ENCODE measurements at places on chromosomes 7 and 10. TPM values are rescaled to one million over a fixed set of nuclear protein-coding genes. Genes with fewer than 3 reads are reported as not detected.

DNA sequence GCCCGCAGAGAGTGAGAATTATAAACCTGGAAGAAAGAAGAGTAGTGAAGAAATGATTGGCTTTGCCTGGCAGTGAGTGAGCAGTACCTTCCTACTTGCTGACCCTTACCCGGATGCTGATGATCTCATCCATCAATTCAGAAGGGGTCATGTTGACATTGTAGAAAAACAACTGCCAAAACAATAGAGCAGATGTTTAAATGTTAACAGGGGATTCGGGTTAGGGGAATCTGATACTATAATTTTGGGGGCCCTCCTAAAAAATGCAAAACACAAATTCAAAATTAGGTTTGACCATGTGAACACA is 78.1 kb downstream of the MYOF start:
- peaks cover 7% of the 10 kb centered on the region for H3K27me3 ChIP-seq
- DNase-seq: no peak
- H3K27ac ChIP-seq: no peak overlapping the region
- no peak overlapping the region for H3K4me3 ChIP-seq
- no peaks in the 10 kb centered on the region for H3K36me3 ChIP-seq
- H3K4me1 ChIP-seq: no peaks in the 10 kb centered on the region

- no peak overlapping the region for H3K27ac ChIP-seq
- no peak for DNase-seq
- H3K36me3 ChIP-seq: no peaks in the 10 kb centered on the region
- H3K27me3 ChIP-seq: peaks cover 9% of the 10 kb centered on the region
- H3K4me1 ChIP-seq: no peaks in the 10 kb centered on the region
Observed at GRCh38 chr7:24436131-24436920, 136.9 kb upstream of the PALS2 start.

DNA sequence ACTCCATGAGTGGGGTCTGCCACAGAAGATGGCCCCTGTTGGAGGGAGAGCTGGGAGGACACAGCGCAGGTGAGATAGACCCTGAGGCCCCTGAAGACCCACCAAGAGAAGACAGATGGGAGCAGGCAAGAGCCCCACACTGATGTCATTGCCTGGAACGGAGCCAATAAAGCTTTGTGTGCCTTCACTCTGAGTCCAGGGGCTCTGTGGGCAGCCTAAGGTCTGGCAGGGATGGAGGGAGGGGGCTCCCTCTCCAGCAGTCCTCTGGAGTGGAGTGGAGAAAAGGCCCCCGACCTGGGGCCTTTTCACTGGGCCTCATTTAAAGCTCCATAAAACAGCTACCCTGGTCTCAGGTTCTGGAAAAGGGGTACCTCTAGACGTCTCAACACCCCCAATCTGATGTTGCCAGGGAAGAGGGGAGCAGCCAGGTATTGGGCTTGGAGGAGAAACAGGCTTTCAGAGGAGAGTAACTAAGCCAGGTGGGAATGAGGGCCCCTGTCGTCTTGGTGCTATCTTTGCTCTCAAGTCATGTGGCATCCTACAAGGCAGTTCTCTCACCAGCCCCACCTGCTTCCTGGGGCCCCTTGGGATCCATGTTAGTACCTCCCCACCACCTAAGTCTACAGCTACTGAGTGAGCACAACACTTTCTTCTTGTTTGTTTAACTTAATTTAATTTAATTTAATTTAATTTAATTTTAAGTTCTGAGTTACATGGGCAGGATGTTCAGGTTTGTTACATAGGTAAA is 1.4 kb downstream of the C10orf62 start:
- no peak overlapping the region for H3K27ac ChIP-seq
- H3K36me3 ChIP-seq: no peaks in the 10 kb centered on the region
- no peaks in the 10 kb centered on the region for H3K4me1 ChIP-seq
- no peak overlapping the region for H3K4me3 ChIP-seq
- no peaks in the 10 kb centered on the region for H3K27me3 ChIP-seq
- DNase-seq: no peak

DNA sequence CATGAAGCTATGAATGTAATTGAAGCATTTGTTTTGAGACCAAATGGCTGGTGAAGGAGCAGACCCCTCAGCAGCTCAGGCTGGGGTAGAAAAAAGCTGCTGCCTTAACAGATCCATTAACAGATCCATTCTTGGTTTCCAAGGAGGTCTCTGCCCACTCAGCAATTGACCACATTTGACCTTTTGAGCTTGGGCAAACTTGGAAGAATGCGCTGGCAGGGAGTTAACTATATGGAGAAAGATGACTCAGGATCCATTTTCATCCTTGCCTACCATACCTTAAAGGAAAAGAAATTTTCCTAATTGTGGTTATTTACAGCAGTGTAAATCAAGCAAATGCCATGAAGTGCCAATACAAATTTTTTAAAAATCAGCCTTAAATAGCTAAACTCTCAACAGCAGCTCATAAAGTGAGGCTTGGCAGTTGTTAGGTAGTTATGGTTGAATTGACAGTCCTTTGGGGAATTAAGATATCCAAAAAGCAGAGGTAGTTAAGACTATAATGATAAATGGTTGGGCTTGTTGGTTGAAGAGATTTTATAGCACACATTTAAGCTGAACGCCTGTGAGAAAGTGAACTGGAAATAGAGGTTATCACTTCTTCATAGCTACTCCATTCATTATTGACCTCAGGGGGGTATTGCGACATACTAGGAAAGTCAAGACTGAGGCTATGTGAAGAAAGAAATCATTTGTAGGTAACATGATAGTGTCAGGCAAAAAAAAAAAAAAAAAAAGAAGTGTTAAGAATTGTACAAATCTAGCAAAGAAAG is 83.9 kb downstream of the MKX start:
- DNase-seq: no peak
- H3K36me3 ChIP-seq: no peaks in the 10 kb centered on the region
- H3K27me3 ChIP-seq: peaks cover 14% of the 10 kb centered on the region
- H3K27ac ChIP-seq: no peak overlapping the region
- no peaks in the 10 kb centered on the region for H3K4me1 ChIP-seq
- no peak overlapping the region for H3K4me3 ChIP-seq

DNA sequence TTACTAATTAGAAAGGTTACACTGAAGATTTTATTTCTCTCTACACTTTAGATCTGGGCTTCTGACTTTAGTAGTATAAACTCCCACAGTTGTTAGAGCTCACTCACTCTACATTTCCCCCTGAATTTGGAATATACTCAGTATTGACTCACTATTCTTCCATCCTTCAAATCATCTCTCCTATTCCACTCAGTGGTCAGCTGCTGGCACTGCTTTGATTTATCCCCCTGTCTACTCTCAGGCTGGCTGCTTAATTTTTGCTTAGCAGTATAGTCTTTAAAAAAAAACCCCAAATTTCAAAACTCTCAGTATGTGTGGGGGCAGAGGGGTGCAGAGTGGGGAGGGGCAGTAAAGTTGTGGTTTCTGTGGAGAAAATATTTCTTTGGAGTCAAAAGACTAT is 68.9 kb downstream of the CDK6 start:
- H3K4me3 ChIP-seq: no peak overlapping the region
- DNase-seq: no peak
- no peak overlapping the region for H3K27ac ChIP-seq
- H3K4me1 ChIP-seq: peaks cover 4% of the 10 kb centered on the region

DNA sequence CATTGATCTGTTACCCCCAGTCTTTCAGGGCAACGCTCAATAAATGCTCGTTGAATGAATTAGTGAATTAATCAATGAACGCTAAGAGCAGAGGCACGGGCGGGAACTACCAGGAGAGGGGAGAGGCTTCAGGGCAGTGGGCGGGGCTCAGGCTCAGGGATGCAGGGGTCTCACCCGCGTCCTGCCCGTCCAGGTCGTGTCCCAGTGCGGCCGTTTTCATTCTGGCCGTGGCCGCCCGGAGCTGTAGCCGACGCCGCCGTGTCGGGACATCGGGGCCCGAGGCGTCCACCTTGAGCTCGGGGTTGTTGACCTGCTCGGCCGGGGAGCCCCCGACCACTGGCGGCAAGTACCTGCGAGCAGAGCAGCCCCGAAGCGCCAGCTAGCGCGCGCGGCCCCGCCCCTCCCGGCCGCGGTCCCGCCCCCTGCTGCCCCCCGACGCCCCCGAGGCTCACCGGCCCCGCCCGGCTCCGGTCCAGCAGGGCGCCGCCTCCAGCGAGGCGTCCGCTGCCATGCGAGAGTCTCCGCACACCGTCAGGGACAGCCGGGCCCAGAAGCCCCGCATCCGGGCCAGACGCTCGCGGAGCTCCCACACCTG is 2.8 kb upstream of the GAL3ST4 start:
- H3K4me1 ChIP-seq: peaks cover 39% of the 10 kb centered on the region
- no peaks in the 10 kb centered on the region for H3K27me3 ChIP-seq
- H3K27ac ChIP-seq: no peak overlapping the region
- no peaks in the 10 kb centered on the region for H3K36me3 ChIP-seq

- peaks cover 5% of the 10 kb centered on the region for H3K27me3 ChIP-seq
- H3K4me1 ChIP-seq: no peaks in the 10 kb centered on the region
- no peak overlapping the region for H3K4me3 ChIP-seq
- no peaks in the 10 kb centered on the region for H3K36me3 ChIP-seq
- H3K27ac ChIP-seq: no peak overlapping the region
Observed at GRCh38 chr7:42217053-42217452, 20.0 kb downstream of the GLI3 start.

GRCh38 chr7:137694405-137694804 is 152.4 kb downstream of the DGKI start:
- H3K36me3 ChIP-seq: no peaks in the 10 kb centered on the region
- no peak for DNase-seq
- no peak overlapping the region for H3K27ac ChIP-seq
- H3K4me3 ChIP-seq: no peak overlapping the region

- no peaks in the 10 kb centered on the region for H3K36me3 ChIP-seq
- no peak overlapping the region for H3K27ac ChIP-seq
- H3K4me3 ChIP-seq: no peak overlapping the region
Observed at GRCh38 chr10:119388849-119389345, 153.6 kb downstream of the RGS10 start.

DNA sequence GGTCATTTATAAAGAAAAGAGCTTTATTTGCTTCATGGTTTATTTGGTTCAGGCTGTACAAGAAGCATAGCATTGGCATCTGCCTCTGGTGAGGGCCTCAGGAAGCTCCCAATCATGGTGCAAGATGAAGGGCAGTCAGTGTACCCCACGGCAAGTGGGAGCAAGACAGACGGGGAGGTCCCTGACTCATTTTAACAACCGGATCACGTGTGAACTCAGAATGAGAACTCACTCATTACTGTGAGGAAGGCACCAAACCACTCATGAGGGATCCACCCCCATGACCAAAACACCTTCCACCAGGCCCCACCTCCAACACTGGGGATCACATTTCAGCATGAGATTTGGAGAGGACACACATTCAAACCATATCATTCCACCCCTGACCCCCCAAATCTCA is 15.7 kb upstream of the CRYGN start:
- H3K36me3 ChIP-seq: no peaks in the 10 kb centered on the region
- no peak for DNase-seq
- H3K4me1 ChIP-seq: no peaks in the 10 kb centered on the region
- H3K27me3 ChIP-seq: peaks cover 71% of the 10 kb centered on the region
- no peak overlapping the region for H3K4me3 ChIP-seq
- H3K27ac ChIP-seq: no peak overlapping the region

DNA sequence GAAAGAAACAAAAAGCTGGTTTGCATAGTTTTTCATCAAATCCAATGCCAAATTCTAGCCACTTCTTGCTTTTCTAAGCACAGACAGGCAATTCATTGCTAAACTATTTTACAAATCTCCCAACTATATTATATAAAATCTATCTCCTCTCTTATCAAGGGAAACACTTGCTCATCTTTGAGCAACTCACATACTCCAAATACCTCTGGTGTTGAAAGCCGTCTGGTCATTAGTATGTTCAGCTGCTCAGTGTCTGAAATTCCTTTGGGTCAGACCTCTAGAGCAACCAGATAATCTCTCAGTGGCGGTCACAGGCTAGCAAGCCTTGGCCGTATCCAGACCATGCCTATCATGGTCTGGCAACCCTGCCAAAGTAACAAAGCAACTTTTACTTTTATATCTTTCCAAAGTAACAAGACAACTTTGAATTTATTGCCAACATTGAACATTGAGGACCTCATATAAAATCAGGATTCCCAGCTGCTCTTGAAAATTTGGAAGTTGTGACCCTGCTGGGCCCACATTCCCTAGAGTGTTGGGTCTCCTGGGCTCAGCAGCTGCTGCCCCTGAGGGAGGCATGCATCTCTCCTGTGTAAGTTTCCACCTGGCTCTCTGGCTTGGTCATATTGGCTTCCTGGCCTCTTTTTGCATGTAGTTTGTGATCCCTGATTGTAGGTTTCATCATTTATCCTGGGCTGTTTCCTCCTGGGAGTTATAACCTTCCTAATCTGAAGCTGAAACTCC is 56.8 kb upstream of the LANCL2 start:
- no peak overlapping the region for H3K27ac ChIP-seq
- no peaks in the 10 kb centered on the region for H3K4me1 ChIP-seq
- H3K27me3 ChIP-seq: peaks cover 9% of the 10 kb centered on the region
- no peak for DNase-seq
- H3K4me3 ChIP-seq: no peak overlapping the region

GRCh38 chr10:48224979-48225560 is 49.4 kb downstream of the FRMPD2 start:
- no peaks in the 10 kb centered on the region for H3K27me3 ChIP-seq
- H3K4me3 ChIP-seq: no peak overlapping the region
- no peak for DNase-seq
- no peak overlapping the region for H3K27ac ChIP-seq
- no peaks in the 10 kb centered on the region for H3K4me1 ChIP-seq

DNA sequence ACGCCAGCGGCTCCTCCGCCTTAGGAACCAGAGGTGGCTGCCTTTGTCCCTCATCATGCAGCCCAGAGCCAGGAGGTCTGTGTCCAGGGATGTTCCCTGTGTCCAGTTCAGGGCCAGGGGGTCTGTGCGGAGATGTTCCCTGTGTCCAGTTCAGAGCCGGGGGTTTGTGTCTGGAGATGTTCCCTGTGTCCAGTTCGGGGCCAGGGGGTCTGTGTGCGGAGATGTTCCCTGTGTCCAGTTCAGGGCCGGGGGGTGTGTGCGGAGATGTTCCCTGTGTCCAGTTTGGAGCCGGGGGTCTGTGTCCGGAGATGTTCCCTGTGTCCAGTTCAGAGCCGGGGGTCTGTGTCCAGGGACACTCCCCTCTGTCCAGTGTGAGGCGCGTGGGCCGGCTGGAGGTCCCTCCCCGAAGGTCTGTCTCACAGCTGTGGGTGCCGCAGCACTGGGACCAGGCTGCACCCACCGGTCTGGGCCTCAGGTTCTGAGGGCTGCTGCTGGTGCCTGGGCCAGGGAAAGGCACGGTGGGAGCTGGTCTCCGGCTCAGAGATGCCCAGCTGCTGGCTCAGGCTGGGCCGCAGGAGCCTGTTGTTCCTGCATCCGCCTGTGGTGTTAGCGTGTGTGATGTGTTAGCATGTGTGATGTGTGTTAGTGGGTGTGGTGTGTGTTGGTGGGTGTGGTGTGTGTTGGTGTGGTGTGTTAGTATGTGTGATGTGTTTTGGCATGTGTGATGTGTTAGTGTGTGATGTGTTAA is 67.9 kb upstream of the CFAP46 start:
- H3K27me3 ChIP-seq: no peaks in the 10 kb centered on the region
- no peak overlapping the region for H3K27ac ChIP-seq
- no peak overlapping the region for H3K4me3 ChIP-seq

- no peaks in the 10 kb centered on the region for H3K36me3 ChIP-seq
- H3K4me1 ChIP-seq: no peaks in the 10 kb centered on the region
- H3K27ac ChIP-seq: no peak overlapping the region
- H3K4me3 ChIP-seq: no peak overlapping the region
- DNase-seq: no peak
- no peaks in the 10 kb centered on the region for H3K27me3 ChIP-seq
Observed at GRCh38 chr7:31123321-31123720, 71.2 kb downstream of the ADCYAP1R1 start.

GSTO2 gene
- total RNA-seq: 1.4 TPM

IL15RA gene
- 9.4 TPM for total RNA-seq

PLAC9 gene
- total RNA-seq: not detected

CYP26C1 gene
- total RNA-seq: 0.16 TPM

Measured in K562 (cell line).